ENCODE measurements at places on chromosomes 2 and 18. TPM values are rescaled to one million over a fixed set of nuclear protein-coding genes. Genes with fewer than 3 reads are reported as not detected.

The ERFE gene
- 14.8 TPM for total RNA-seq

The PSTPIP2 gene
- not detected for total RNA-seq

The FTCDNL1 gene
- total RNA-seq, result 1.8 TPM

The RABL2A gene
- total RNA-seq, result 3.1 TPM

The SP110 gene
- total RNA-seq, result 12.3 TPM

The DYTN gene
- total RNA-seq, result not detected

The ST8SIA5 gene
- total RNA-seq, result 0.38 TPM

The ZC3H8 gene
- total RNA-seq, result 19.0 TPM

The ZNF892 gene
- 2.9 TPM for total RNA-seq

The ARHGEF33 gene
- total RNA-seq, result not detected

The SCN9A gene
- total RNA-seq, result 1.1 TPM

The HJURP gene
- total RNA-seq, result 32.4 TPM

The TMEM237 gene
- total RNA-seq, result 20.8 TPM

The GFPT1 gene
- total RNA-seq, result 30.0 TPM

The GPR75 gene
- 2.4 TPM for total RNA-seq
